ENCODE measurements at places on chromosomes 7 and 10.

DNA sequence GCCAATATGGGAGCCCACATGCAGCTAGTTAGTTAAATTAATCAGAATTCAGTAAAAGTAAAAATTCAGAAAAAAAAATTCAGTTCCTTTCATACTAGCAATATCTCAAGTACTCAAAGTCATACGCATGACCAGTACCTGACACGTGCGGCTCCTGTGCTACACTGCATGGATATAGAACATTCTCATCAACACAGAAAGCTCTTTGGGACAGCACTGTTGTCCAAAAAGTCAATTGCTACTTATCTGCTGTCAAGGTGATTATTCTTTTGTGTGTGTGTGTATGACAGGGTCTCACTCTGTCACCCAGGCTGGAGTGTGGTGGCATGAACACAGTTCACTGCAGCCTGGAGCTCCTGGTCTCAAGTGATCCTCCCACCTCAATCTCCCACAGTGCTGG, 14.9 kb upstream of the ANAPC16 start:
- no peak for DNase-seq

- DNase-seq: no peak
These were observed 175.4 kb downstream of the LSM5 start for GRCh38 chr7:32314761-32315160.

DNA sequence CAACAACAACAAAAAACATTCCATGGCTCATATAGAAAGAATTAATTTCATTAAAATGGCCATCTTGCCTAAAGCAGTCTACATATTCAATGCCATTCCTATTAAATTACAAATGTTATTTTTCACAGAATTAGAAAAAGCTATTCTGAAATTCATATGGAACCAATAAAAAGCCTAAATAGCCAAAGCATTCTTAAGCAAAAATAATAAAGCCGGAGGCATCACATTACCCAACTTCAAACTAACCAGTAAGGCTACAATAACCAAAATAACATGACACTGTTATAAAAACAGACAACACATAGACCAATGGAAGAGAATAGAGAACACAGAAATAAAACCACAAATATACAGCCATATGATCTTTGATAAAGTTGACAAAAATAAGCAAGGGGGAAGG, 330.4 kb downstream of the KIF20B start:
- DNase-seq: no peak

GRCh38 chr10:91796331-91797047, 1.7 kb upstream of the TNKS2 start:
- DNase-seq: no peak

DNA sequence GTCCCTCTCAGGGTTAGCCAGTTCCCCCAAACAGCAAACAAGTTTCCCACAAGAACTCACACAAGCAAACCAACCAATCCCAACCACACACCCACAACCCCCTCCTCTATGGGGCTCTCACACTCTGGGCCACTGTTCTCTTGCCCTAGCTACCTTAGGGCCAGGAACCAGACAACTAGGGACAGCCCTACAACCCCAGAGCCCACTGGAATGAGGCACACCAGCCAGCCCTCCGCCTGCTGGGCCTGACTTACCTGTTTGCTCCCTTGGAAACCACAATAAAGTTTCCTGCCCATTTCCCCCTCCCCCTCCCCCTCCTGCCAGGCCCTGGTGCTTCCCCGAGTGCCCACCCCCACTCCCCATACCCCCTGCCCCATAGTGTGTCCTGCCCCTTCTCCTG, 132.6 kb downstream of the WDR11 start:
- no peak for DNase-seq

- no peak for DNase-seq
These were observed 5.1 kb downstream of the ALOX5 start for GRCh38 chr10:45378914-45379726.

- DNase-seq: no peak
These were observed 167.6 kb downstream of the GRID1 start for GRCh38 chr10:86199041-86199440.
